ENCODE measurements at places on chromosomes 6 and 20. TPM values are rescaled to one million over a fixed set of nuclear protein-coding genes. Genes with fewer than 3 reads are reported as not detected.

GRCh38 chr20:10137533-10137932 lies 81.1 kb upstream of the SNAP25 start:
- no peak for DNase-seq

GRCh38 chr6:99252421-99252820 lies 97.1 kb downstream of the FAXC start:
- DNase-seq = no peak

GRCh38 chr20:40868551-40869217 lies 159.9 kb upstream of the TOP1 start:
- no peak for DNase-seq

GRCh38 chr20:23200914-23201313 lies 114.8 kb upstream of the CD93 start:
- no peak for DNase-seq

GRCh38 chr6:25392372-25392771 lies 113.2 kb downstream of the CARMIL1 start:
- DNase-seq = no peak

DNA sequence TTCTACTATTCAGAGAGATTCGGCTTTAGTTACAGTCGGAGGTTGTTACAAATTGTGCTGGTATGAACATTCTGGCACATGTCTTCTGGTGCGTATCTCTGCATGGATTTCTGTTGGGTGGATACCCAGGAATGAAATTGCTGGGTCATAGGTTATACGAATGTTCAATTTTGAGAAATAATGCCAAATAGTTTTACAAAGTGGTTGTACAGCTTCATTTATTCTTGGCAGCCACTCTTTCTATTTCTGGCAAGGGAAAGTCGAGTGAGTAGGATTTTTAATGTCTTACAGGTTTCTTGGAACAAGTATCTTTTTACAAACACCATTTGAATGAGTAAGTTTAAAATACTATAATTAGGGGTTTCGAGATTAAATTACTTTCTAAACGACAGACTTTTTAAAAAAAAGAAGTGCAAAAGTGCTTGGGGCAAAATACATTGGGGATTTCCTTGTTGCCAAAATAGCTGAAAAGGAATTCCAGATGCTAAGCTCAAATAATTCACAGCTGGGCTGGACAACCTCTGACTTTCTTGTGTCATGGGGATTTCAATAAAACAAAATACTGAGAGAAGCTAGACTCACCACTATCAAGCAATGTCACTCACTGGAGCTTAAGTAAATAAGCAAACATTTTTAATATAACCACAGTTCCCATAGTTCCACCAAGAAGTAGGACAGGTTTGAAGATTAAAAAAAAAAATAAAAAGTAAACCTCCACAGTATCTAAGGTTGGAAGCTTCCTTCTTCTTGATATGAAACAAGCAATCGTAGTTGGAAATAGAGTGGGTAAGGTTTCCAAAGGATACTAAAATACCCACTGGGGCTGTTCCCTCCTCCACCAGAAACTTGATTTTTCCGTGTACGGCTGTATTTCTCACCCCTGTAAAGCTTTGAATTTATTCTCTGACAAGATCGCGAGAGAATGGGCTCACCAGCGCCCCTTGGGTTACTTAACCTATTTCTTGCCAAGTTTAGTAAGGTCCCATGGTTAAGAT lies 21.6 kb upstream of the GFOD1 start:
- no peak for DNase-seq

- DNase-seq = no peak
Observed at GRCh38 chr20:4444404-4444803, 277.3 kb upstream of the PRND start.

- DNase-seq = no peak
Observed at GRCh38 chr6:165876588-165876987, 213.5 kb upstream of the PDE10A start.

DNA sequence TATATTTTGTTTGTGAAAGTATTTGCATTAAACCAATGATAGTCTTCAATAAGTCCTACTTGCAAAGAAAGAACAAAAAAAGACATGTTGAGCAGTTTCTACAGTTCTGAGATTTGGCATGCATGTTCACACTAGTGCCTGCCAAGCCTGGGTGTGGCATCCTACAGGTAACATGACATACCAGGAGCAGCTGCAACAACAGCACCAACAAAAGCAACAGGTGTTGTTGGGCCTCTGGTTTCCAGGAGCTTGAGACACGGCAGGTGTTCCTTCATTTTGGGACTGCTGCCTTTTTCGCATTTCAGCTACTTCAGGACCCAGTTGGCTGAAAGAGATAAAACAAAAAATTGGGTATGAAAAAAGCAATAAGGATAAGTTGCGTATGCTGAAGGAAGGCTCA lies 41.2 kb upstream of the MTRF1L start:
- no peak for DNase-seq

DNA sequence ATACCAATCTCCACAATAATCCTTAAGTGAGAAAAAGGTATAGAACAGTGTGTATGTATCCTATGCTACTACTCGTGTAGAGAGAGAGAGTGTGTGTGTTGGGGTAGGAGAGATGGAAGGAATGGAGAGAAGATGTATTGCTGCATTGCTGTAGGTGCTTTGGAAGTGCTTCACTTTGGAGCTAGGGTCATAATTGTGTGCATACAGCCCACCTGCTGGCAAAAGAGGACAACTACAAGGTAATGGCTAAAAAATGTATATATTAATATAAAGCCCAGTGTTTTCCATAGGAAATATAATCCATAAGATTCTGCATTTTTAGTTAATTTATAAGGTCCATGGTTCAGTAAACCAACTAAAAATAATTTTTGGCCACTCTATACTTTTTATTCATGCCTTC lies 36.1 kb downstream of the SERAC1 start:
- no peak for DNase-seq

GRCh38 chr20:37384683-37385174 lies 38.8 kb downstream of the SRC start:
- DNase-seq = no peak

- DNase-seq = no peak
Observed at GRCh38 chr6:83514866-83515466, 2.6 kb downstream of the PRSS35 start.

GRCh38 chr20:59400708-59401107 lies 100.3 kb downstream of the EDN3 start:
- no peak for DNase-seq

- no peak for DNase-seq
Observed at GRCh38 chr20:62562831-62563230, 79.5 kb upstream of the SLCO4A1 start.

DNA sequence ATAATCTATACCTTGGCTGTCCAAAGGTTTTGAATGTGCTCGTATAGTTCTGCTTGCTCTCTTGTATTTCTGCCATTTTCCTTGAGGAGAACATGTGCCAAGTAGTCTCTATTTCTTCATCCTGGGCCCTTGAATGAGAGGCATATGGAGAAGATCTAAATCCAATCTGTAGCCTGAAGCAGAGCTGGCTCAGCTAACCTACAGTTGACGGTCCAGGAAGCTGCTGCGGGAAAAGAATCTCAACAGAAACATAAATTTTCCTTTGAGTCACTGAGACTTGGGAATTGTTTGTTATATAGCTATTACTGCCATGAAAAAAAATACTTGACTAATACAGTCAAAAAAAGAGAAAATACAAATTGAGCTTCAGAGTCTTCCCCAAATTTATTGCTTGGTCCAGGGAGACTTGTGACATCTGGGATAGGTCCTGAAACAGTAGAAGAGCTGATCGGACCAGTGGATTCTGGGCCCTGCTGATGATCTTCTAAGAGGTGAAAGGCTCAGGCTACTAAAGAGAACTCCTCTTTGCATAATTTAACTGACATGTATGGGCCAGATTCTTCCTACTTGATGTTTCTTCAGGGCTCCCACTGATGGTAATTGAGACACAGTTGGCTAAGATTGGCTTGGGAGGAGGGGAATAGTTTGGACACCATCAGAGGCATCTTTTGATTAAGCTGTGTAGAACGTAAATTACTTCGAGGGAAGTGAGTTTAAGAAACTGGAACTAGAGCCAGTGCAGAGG lies 29.9 kb upstream of the PLCB4 start:
- DNase-seq = no peak

GRCh38 chr6:37243816-37244370 lies 13.7 kb upstream of the TBC1D22B start:
- DNase-seq = no peak

DNA sequence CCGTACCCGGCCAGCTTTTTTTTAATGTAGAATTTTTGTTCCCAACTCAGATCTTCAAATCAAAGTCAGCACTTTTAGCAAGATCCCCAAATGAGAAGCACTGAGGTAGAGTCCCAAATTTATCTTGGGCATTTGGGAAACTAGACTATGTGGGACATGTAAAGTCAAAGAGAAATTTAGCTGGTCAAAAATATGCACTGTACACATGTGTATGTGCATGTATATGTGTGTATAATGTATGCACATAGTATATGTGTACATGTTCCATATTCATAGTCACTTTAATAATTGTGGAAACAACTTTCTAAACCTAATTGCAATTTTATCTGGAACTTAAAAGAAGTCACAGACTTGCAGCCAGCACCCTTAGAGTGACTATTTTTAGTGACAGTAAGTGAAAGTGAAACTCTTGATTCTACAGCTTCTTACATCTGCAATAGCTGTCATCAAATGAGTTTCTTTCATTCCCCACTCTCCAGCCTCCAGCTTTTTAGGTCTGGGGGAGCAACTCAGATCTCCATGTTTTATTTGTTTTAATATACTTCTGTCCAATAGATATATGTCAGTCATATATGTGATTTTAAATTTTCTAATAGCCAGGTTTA lies 53.6 kb downstream of the CDC40 start:
- no peak for DNase-seq

DNA sequence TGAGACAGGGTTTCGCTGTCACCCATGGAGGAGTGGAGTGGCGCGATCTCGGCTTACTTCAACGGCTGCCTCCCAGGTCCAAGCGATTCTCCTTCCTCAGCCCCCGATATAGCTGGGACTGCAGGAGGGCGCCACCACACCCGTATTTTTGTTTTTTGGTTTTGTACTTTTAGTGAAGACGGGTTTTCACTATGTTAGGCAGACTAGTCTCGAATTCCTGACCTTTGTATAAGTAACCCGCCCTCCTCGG lies 115.4 kb upstream of the BTN3A2 start:
- no peak for DNase-seq

DNA sequence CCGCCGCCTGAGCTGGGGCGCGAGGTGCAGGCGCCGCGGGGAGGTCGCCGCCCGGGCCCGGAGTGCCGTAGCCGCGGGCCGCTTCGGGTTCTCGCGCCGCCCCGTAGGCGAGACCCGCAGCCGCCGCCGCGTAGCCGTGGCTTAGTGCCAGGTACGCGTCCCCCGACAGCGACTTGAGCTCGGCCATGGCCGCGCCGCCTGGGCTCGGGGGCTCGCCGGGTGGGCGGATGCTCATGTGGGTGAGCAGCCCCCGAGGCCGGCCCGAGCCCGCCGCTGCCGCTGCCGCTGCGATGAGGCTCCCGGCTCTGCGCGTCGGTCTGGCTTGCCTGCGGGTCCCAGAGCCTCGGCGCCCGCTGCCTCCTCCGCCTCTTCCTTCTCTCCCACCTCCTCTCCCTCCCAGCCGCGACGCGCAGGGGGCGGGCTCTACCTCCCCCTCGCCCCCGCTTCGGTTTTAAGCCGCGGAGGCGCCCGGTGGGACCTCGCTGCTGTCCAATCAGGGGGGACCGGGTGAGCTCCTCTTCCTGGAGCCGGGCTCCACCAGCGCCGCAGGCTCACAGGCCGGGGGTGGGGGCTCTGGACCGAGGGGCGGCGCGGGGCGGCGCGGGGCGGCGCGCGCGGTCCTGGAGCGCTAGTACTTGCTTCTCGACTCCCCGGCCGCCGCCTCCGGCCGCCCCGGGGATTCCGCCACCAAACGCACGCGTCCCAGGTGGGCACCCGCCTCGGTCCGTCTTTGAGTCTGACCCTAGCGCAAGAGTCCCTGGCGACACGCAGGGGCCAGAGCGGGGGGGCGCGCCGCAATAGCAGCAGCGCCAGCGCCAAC lies at the start of gene BHLHE23:
Gene BHLHE23, minus strand, starts transcription at position 425 of the 820 bp plus-strand sequence. Its CDS starts 190 bp downstream, at position 235.
- no peak for DNase-seq

- no peak for DNase-seq
Observed at GRCh38 chr20:13105864-13106457, 97.2 kb downstream of the SPTLC3 start.

The VEGFA gene
- total RNA-seq = 264 TPM

The GPR6 gene
- total RNA-seq = not detected

The C6orf52 gene
- 3.1 TPM for total RNA-seq

The UBE2C gene
- 31.3 TPM for total RNA-seq

The MCCD1 gene
- total RNA-seq = not detected

The FGD2 gene
- total RNA-seq = 0.68 TPM

The HLA-DQB2 gene
- total RNA-seq = not detected

The PAX1 gene
- total RNA-seq = not detected

The SNX14 gene
- 64.4 TPM for total RNA-seq

The SLC26A8 gene
- total RNA-seq = not detected

The CLDN20 gene
- not detected for total RNA-seq

Measured in kidney epithelial cell (primary cell).